Thyroid gland (tissue), 4 donors: ENCODE measurements at places on chromosomes 5 and 9. TPM values are rescaled to one million over a fixed set of nuclear protein-coding genes. Genes with fewer than 3 reads are reported as not detected.

Gene CCNI2
- not detected for total RNA-seq

Gene PELO
- 20.0 TPM for total RNA-seq

Gene TMEM252
- total RNA-seq: not detected

Gene GPR150
- not detected for total RNA-seq

Gene LCN2
- 2.6 TPM for total RNA-seq

Gene GRM6
- not detected for total RNA-seq

Gene SH3GL2
- total RNA-seq: 0.45 TPM

Gene KLHL3
- 21.0 TPM for total RNA-seq

Gene ARID3C
- not detected for total RNA-seq

Gene GPR151
- not detected for total RNA-seq

Gene CCDC69
- total RNA-seq: 20.8 TPM

Gene SLC25A2
- 1.6 TPM for total RNA-seq

- H3K4me1 ChIP-seq: no peaks in the 10 kb centered on the region
- peaks cover 15% of the 10 kb centered on the region for H3K36me3 ChIP-seq
- no peak overlapping the region for H3K4me3 ChIP-seq
- no peaks in the 10 kb centered on the region for H3K27me3 ChIP-seq
Observed at GRCh38 chr5:146240951-146241350, 37.5 kb downstream of the RBM27 start.

DNA sequence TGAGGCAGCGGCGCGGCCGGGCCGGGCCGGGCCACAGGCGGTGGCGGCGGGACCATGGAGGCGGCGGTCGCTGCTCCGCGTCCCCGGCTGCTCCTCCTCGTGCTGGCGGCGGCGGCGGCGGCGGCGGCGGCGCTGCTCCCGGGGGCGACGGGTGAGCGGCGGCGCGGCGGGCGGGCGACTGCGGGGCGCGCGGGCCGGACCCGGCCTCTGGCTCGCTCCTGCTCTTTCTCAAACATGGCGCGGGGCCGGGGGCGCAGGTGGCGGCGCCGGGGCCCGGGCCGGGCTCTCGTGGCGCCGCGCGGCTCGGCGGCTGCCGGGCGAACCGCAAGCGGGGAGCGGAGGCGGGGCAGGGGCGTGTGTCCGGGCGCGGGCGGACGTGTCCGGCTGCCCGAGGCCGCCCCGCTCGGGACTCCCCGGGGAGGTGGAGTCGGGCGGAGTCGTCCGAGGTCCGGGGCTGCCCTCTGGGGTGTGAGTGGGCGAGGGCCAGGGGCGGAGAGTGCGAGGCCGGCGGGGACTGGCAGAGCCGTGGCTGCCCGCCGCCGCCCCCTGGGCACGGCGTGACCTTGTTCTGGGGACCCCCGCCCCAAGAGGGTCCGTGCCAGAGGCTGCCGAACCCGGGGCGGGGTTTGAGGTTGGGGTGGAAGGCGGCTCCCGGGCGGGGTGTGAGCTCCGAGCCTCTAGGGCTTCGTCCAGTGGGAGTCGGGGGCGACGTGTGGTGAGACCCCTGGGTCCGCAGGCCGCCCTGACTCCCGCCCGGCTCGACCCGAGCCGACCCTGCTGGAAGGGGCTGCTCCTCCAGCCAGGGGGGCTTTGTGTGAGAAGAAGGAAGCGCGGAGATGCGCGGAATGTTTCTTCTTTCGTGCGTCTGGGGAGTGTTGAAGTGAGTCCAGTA lies 485 bp downstream of the TGFBR1 start:
- DNase-seq: peak; percentile 84
- H3K27me3 ChIP-seq: no peaks in the 10 kb centered on the region
- peak overlapping the region; percentile 85 for H3K4me3 ChIP-seq
- H3K4me1 ChIP-seq: peaks cover 17% of the 10 kb centered on the region
- H3K27ac ChIP-seq: peak overlapping the region; percentile 86

DNA sequence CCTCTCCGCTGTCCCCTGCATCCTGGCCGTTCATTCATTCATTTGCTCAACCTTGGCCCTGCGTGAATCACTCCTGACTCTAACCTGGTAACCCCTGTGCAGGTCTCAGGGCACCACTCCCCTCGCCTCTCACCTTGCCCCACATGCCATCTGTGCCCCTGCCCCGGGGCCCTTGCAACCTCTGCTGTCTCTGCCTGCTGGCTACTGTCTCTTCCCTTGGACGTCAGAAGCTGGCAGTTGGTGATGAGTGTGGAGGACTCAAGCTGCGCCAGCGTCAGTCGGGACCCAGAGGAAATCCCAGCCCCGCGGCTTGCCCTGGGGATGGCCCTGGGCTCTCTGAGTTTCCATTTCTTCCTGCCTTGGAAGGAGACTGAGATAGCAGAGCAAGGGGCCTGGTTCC lies 154.9 kb downstream of the OLFM1 start:
- no peaks in the 10 kb centered on the region for H3K4me1 ChIP-seq
- H3K27ac ChIP-seq: no peak overlapping the region
- no peak for DNase-seq

GRCh38 chr9:3268223-3268622 lies 257.6 kb downstream of the RFX3 start:
- no peaks in the 10 kb centered on the region for H3K27me3 ChIP-seq
- DNase-seq: no peak
- H3K4me3 ChIP-seq: no peak overlapping the region
- no peaks in the 10 kb centered on the region for H3K4me1 ChIP-seq
- no peak overlapping the region for H3K27ac ChIP-seq

- no peaks in the 10 kb centered on the region for H3K4me1 ChIP-seq
- no peak overlapping the region for H3K4me3 ChIP-seq
- no peaks in the 10 kb centered on the region for H3K27me3 ChIP-seq
- H3K36me3 ChIP-seq: peaks cover 71% of the 10 kb centered on the region
Observed at GRCh38 chr5:6604946-6605345, 27.9 kb downstream of the NSUN2 start.

GRCh38 chr9:11016081-11016480 lies 403.3 kb upstream of the PTPRD start:
- no peak for DNase-seq
- H3K27ac ChIP-seq: no peak overlapping the region
- H3K4me1 ChIP-seq: no peaks in the 10 kb centered on the region
- no peaks in the 10 kb centered on the region for H3K36me3 ChIP-seq
- H3K4me3 ChIP-seq: no peak overlapping the region
- no peaks in the 10 kb centered on the region for H3K27me3 ChIP-seq

DNA sequence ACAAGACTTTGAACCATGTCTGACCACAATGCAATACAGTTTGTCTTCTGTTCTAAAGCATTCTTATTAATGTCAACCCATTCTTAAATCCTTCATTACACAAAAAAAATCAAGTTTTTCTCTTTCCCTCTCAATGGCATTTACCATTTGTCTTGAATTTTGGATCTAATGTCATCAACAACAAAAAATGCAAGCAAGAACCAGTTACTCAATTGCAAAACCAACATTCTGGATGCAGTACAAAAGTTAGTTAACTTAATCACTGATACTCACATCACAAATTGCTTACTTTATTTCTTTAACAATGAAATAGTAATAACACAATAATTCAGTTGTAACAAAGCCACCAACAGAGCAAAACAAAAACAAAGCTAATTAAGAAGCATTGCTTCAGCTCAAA lies 6.0 kb downstream of the C9orf40 start:
- no peaks in the 10 kb centered on the region for H3K4me1 ChIP-seq
- no peaks in the 10 kb centered on the region for H3K36me3 ChIP-seq
- no peak for DNase-seq
- no peak overlapping the region for H3K27ac ChIP-seq

DNA sequence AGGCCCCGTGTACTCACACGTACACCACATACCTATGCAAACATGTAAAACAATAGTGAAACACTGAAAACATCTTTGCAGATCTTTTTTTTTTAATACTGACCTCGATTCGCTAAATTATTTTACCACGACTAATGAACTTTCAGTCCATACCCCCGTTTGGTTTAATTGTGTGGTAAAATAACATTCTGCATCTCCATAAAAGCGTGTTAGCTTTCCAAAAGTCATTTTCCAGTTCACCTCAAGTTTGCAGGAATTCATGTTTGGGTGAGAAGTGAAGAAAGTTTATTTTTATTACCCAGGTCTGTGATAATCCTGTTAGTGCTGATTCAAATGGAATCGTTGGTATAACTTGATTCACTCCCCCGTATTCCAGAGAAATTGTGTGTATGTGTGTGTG lies 652 bp downstream of the ARSK start:
- no peak for DNase-seq
- H3K27ac ChIP-seq: peak overlapping the region; percentile 32
- H3K4me1 ChIP-seq: peaks cover 11% of the 10 kb centered on the region
- no peaks in the 10 kb centered on the region for H3K27me3 ChIP-seq
- H3K36me3 ChIP-seq: no peaks in the 10 kb centered on the region

GRCh38 chr5:56128113-56128512 lies 105.0 kb downstream of the ANKRD55 start:
- no peak overlapping the region for H3K27ac ChIP-seq
- H3K4me1 ChIP-seq: no peaks in the 10 kb centered on the region
- no peaks in the 10 kb centered on the region for H3K27me3 ChIP-seq
- DNase-seq: no peak

DNA sequence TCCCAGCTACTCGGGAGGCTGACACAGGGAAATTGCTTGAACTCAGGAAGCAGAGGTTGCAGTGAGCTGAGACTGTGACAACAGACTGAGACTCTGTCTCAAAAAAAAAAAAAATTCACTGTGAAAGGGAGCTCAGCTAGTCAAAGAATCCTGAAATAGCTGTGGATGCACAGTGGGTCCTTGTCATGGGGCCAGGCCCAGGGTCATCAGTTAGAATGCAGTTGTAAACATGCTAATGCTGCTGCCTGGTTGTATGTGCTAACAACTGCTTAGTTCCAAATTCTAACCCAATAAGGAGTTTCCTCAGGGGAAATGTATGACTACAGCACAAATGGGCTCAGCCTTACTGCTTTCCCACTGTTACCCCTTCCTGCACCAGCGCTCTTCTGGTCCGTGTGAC lies 84.0 kb downstream of the PALM2AKAP2 start:
- H3K36me3 ChIP-seq: no peaks in the 10 kb centered on the region
- no peak overlapping the region for H3K27ac ChIP-seq
- DNase-seq: no peak

GRCh38 chr9:31492229-31492628 lies 892.2 kb upstream of the ACO1 start:
- H3K27ac ChIP-seq: no peak overlapping the region
- no peaks in the 10 kb centered on the region for H3K36me3 ChIP-seq
- DNase-seq: no peak
- H3K27me3 ChIP-seq: no peaks in the 10 kb centered on the region
- no peak overlapping the region for H3K4me3 ChIP-seq

GRCh38 chr5:22596404-22596970 lies 256.7 kb downstream of the CDH12 start:
- no peak overlapping the region for H3K4me3 ChIP-seq
- no peaks in the 10 kb centered on the region for H3K36me3 ChIP-seq
- no peaks in the 10 kb centered on the region for H3K4me1 ChIP-seq
- H3K27ac ChIP-seq: no peak overlapping the region

DNA sequence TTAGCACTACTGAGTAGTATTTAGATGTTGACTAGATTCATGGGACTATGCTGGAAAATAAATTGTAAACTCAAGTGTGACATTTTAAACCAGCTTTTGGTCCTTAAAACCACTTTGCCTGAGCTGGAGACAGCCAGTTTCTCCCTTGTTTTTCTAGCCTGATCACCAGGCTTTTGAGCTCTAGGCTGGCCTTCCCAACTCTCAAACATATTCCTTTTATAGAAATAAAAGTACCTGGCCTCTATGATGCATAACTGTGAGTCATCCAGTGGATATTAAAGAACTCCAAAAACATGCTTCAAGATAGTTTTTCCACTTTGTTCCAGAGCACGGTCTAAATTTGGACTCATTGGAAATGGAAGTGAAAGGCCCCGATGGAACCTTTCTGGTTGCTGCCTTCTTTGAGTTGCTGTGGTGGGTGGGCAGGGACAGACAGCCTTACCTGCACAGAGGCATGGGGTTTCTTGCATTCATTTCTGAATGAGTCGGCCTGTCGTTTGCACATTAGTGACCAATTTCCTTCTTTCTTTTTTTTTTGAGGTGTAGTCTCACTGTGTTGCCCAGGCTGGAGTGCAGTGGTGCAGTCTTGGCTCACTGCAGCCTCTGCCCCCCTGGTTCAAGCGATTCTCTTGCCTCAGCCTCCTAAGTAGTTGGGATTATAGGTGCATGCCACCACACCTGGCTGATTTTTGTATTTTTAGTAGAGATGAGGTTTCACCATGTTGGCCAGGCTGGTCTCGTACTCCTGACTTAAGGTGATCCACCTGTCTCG lies 43.1 kb downstream of the TRIO start:
- peak; percentile 73 for DNase-seq
- H3K27me3 ChIP-seq: no peaks in the 10 kb centered on the region
- no peaks in the 10 kb centered on the region for H3K36me3 ChIP-seq

- H3K36me3 ChIP-seq: no peaks in the 10 kb centered on the region
- peak; percentile 41 for DNase-seq
- no peak overlapping the region for H3K4me3 ChIP-seq
- H3K27ac ChIP-seq: no peak overlapping the region
Observed at GRCh38 chr5:175696139-175696854, 38.4 kb downstream of the HRH2 start.

DNA sequence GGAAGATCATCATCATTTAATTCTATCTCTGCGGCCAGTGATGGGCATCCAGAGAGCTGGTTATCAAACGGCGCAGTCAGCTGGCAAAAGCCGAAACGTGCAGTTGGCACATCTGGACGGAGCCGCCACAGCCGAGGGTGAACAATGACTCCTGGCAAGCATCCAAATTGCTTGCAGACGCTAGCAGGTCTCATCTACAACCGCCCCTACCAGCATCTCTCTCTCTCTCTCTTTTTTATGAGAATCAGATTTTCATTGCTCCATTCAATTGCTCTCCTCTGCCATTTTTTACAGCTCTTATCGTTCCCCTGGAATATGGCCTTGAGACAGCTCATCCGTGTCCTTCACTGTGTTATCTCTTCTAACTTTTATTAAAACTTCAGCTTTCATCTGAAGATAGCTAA lies 165.2 kb downstream of the MAPKAP1 start:
- H3K4me1 ChIP-seq: peaks cover 89% of the 10 kb centered on the region
- peak overlapping the region; percentile 33 for H3K27ac ChIP-seq
- H3K36me3 ChIP-seq: no peaks in the 10 kb centered on the region

DNA sequence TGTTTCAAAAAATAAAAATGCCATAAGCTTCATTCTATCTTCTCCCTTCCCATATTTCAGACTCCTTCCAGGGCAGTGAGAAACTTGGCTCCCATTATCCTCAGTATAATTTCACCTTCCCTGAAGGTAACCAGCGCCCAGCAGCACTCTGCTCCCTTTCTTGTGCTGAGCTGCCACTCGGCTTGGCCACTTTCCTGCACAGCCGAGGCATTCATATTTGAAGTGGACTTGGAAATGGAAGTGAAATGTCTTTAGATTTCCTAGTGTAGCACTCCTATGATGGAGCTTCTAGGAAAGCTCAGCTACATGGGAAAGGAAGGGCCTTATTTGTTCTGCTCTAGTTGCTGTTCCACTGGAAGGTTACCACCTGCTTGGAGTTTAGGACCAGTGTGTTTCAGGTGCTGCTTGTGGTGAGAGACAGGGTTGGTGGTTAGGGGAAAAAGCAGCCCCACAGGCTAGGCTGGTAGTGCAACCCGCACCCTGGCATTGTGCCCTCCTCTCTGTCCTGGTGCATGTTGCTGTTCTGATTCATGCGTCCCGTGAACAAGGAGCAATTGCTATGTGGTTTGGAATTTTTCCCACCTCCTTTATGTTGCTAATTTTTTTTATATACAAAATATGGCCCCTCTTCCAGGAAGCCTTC lies 53.8 kb downstream of the RAD23B start:
- peak; percentile 62 for DNase-seq
- H3K4me3 ChIP-seq: no peak overlapping the region
- H3K36me3 ChIP-seq: peaks cover 18% of the 10 kb centered on the region
- peak overlapping the region; percentile 42 for H3K27ac ChIP-seq
- no peaks in the 10 kb centered on the region for H3K27me3 ChIP-seq
